ENCODE measurements at places on chromosomes 13 and 19.
A peak's percentile ranks its signal among the peaks of the same experiment; 100 is the strongest.

DNA sequence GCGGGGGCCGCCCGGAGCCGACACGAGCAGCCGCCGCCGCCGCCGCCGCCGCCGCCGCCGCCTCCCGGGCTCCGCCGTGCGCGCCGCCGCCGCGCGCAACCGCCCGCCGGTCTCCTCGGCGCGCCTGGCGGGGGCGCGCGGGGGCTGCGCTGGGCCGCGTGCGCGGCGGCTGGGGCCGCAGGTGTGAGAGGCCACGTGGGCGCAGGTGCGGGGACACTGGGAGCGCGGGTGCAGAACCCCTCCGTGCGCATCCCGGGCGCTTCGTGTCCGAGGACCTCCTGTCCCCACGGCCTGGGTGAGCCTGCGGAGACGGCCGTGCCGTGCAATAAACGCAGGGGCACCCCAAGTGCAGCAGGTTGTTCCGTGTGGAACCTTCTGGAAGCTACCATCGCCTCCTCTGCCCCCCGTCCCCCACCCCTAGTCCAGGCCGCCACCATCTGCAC lies at the start of gene LINGO3:
TSS of gene LINGO3 (minus strand) at position 41 of the 443 bp plus-strand sequence. CDS start 16,378 bp downstream, outside the sequence.
- peak; percentile 61 for DNase-seq

- DNase-seq: no peak
These were observed 1.7 kb upstream of the UCHL3 start for GRCh38 chr13:75547917-75548316.

- peak; percentile 55 for DNase-seq
These were observed 2136.8 kb downstream of the PCDH9 start for GRCh38 chr13:65093357-65093756.

- DNase-seq: no peak
These were observed 543.6 kb downstream of the RFC3 start for GRCh38 chr13:34361560-34361959.

- no peak for DNase-seq
These were observed 252.6 kb downstream of the SLITRK5 start for GRCh38 chr13:87923753-87924152.

Data from brain (organoid and tissue), 16 donors.